A549 treated with dexamethasone at 1 μM for 4 hours (cell line): ENCODE measurements at places on chromosomes 4 and X. TPM values are rescaled to one million over a fixed set of nuclear protein-coding genes. Genes with fewer than 3 reads are reported as not detected.

Gene OCIAD2
- total RNA-seq: 88.3 to 149 TPM (median 98.2 TPM) in 5 replicates

Gene PTPN13
- 3.6 to 5.2 TPM (median 4.5 TPM) in 5 replicates for total RNA-seq

Gene CLGN
- total RNA-seq: 4.9 to 6.1 TPM (median 5.1 TPM) in 5 replicates

Gene VSIG4
- not detected in 5 replicates for total RNA-seq

Gene EFHC2
- 0.20 to 0.46 TPM (median 0.27 TPM) in 5 replicates for total RNA-seq

Gene CASP6
- 13.4 to 17.5 TPM (median 13.9 TPM) in 5 replicates for total RNA-seq

Gene KDR
- total RNA-seq: 0.14 to 0.20 TPM (median 0.15 TPM) in 5 replicates

Gene BEX5
- not detected in 5 replicates for total RNA-seq

Gene USP51
- total RNA-seq: 0.46 to 0.67 TPM (median 0.54 TPM) in 5 replicates

Gene SLC10A7
- total RNA-seq: 1.8 to 2.8 TPM (median 2.3 TPM) in 5 replicates

Gene CXCL11
- 0.07 to 0.31 TPM (median 0.18 TPM) in 5 replicates for total RNA-seq

Gene GAGE2A
- not detected in 5 replicates for total RNA-seq

Gene AKAP14
- total RNA-seq: not detected in 5 replicates

Gene CHRDL1
- total RNA-seq: 0.05 TPM in 2 of 5 replicates, not detected in the others

Gene SSX2B
- total RNA-seq: not detected in 5 replicates

Gene PLP1
- 0.07 TPM in 1 of 5 replicates, not detected in the others for total RNA-seq

Gene ZCCHC12
- total RNA-seq: 0.19 to 0.38 TPM (median 0.24 TPM) in 5 replicates

Gene APOOL
- 7.7 to 11.5 TPM (median 10.8 TPM) in 5 replicates for total RNA-seq

Gene HS3ST1
- total RNA-seq: 0.35 to 1.3 TPM (median 0.50 TPM) in 5 replicates

Gene MMGT1
- 16.7 to 23.9 TPM (median 20.4 TPM) in 5 replicates for total RNA-seq

Gene JAKMIP1
- total RNA-seq: 0.08 TPM in 1 of 5 replicates, not detected in the others

Gene TMEM150C
- 0.59 to 1.2 TPM (median 0.94 TPM) in 5 replicates for total RNA-seq

Gene AWAT2
- not detected in 5 replicates for total RNA-seq

Gene SH3RF1
- total RNA-seq: 7.1 to 11.0 TPM (median 9.3 TPM) in 5 replicates

Gene TLR1
- 0.14 to 0.27 TPM (median 0.17 TPM) in 5 replicates for total RNA-seq

Gene FGF5
- total RNA-seq: 0.11 to 0.31 TPM (median 0.12 TPM) in 5 replicates

Gene EIF1AX
- total RNA-seq: 84.8 to 103 TPM (median 92.4 TPM) in 5 replicates

Gene IL21
- not detected in 5 replicates for total RNA-seq

Gene DKK2
- total RNA-seq: not detected in 5 replicates

Gene P2RY4
- not detected in 5 replicates for total RNA-seq

Gene FAM47C
- not detected in 5 replicates for total RNA-seq

Gene HADH
- total RNA-seq: 19.2 to 23.6 TPM (median 22.4 TPM) in 5 replicates

Gene ZNF157
- total RNA-seq: 0.05 TPM in 2 of 5 replicates, not detected in the others

Gene BMPR1B
- 5.2 to 8.0 TPM (median 7.2 TPM) in 5 replicates for total RNA-seq

Gene SMR3B
- total RNA-seq: not detected in 5 replicates

Gene MAGEA12
- 0.11 to 0.15 TPM (median 0.13 TPM) in 5 replicates for total RNA-seq

Gene BEX1
- not detected in 5 replicates for total RNA-seq

Gene TAF7L
- 0.05 to 0.22 TPM (median 0.09 TPM) in 5 replicates for total RNA-seq

Gene IL15
- 10.1 to 11.2 TPM (median 11.0 TPM) in 5 replicates for total RNA-seq

Gene XPNPEP2
- not detected in 5 replicates for total RNA-seq

Gene QDPR
- total RNA-seq: 42.5 to 47.9 TPM (median 46.7 TPM) in 5 replicates

Gene MGAT4D
- total RNA-seq: not detected in 5 replicates

Gene PPP2R2C
- total RNA-seq: 26.5 to 43.3 TPM (median 41.1 TPM) in 5 replicates

Gene HTN1
- 0.02 TPM in 1 of 5 replicates, not detected in the others for total RNA-seq

Gene ACE2
- total RNA-seq: not detected in 5 replicates

Gene PPP1R3F
- 1.3 to 3.2 TPM (median 2.9 TPM) in 5 replicates for total RNA-seq

Gene CCNG2
- 3.3 to 5.2 TPM (median 3.8 TPM) in 5 replicates for total RNA-seq

Gene ASB12
- total RNA-seq: not detected in 5 replicates

Gene FUNDC1
- total RNA-seq: 25.2 to 29.7 TPM (median 26.5 TPM) in 5 replicates

Gene GAGE1
- total RNA-seq: 0.17 TPM in 1 of 5 replicates, not detected in the others

Gene IRS4
- total RNA-seq: 0.01 to 0.02 TPM in 2 of 5 replicates, not detected in the others

Gene TCEAL2
- total RNA-seq: not detected in 5 replicates

Gene DGAT2L6
- total RNA-seq: not detected in 5 replicates

Gene TCEAL6
- not detected in 5 replicates for total RNA-seq
